Activated effector memory CD4-positive, alpha-beta T cell treated with anti-CD3 and anti-CD28 coated beads, Interleukin-2, amount 50 U/mL, for 16 hours (primary cell): ENCODE measurements at places on chromosomes 1 and 21.
A peak's percentile ranks its signal among the peaks of the same experiment; 100 is the strongest.

DNA sequence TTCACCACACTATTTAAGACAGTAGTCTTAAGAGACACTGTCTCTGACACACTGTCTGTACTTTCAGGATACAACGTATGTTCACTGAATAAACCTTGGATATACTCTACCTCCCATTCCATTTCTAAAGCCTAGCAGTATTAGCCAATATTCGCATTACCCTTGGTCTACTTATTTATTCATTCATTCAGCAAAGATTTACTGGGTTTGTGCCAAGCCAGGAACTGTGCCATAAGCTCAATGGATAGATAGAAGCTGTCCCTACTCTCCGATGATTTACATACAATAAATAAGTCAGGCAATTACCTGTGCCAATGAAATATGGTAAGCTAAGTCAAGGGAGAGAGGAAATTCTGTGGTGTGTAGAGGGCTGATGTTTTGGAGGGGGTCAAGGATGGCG lies 195.2 kb upstream of the RAB4A start:
- no peak for DNase-seq

- DNase-seq = no peak
These were observed 216.1 kb downstream of the PBX1 start for GRCh38 chr1:164774819-164775654.

- DNase-seq = no peak
These were observed 63.8 kb downstream of the TGFB2 start for GRCh38 chr1:218408942-218409341.

DNA sequence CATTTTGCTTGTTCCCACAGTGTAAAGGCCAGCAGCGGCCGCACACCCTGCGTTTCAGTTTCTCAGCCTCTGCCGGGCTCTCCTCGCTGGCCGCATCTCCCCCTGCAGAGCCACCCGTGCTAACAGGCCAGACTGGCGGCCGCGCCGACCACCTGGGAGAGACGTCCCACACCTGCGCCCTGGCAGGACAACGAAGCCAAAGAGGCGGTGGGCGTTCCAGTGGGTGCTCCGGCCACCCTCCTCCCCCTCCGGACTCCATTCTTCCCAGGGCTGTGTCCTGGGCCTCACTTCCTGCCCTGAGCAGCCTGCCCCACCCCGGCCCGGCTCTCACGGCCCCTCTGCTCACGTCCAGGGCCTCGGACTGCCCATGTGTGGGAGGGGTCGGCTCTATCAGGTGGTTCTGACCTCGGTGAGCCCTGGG lies 31.9 kb upstream of the SLC19A1 start:
- peak; percentile 31 for DNase-seq

DNA sequence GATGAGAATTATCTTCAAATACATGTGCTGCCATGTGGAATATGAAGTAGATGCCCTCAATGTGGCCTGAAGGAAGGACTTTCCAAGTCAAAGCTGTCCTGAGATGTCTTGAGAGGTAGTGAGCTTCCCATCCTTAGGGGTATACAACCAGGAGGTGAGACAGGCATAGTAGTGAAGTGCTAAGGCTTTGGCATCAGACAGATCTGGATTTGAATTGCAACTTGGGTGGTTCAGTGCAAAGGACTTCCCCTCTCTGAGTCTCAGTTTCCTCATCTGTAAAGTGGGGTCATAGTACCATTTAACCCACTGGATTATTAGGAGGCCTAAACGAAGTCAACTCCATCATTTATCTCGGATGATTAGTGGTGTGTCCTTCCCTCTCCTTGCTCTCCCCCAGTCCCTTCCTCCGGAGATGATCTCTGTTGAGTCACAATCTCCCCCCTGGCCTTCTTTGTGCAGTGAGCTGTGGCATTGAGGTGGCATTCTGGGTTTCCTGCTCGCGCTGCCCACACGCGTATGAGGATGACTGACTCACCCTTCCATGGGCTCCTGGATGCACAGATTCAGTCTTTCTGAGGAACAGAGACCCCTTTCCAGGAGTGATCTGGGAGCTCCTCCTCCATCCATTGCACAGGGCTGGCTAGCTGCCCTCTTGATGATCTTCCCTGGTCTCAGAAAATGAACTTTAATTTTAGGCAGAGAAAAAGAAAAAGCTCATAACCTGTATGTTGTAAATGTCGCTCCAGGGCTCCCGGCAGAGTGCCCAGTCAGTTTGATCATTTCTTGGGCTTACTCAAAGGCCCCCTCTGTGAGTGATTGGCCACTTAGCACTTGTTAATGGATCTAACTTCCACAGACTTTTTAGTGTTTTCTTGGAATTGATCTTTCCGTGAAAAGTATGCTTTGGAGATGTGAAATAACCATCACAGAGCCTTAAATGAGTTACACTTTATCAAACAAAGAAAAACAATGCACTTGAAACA lies 354.6 kb downstream of the PTPRU start:
- no peak for DNase-seq

DNA sequence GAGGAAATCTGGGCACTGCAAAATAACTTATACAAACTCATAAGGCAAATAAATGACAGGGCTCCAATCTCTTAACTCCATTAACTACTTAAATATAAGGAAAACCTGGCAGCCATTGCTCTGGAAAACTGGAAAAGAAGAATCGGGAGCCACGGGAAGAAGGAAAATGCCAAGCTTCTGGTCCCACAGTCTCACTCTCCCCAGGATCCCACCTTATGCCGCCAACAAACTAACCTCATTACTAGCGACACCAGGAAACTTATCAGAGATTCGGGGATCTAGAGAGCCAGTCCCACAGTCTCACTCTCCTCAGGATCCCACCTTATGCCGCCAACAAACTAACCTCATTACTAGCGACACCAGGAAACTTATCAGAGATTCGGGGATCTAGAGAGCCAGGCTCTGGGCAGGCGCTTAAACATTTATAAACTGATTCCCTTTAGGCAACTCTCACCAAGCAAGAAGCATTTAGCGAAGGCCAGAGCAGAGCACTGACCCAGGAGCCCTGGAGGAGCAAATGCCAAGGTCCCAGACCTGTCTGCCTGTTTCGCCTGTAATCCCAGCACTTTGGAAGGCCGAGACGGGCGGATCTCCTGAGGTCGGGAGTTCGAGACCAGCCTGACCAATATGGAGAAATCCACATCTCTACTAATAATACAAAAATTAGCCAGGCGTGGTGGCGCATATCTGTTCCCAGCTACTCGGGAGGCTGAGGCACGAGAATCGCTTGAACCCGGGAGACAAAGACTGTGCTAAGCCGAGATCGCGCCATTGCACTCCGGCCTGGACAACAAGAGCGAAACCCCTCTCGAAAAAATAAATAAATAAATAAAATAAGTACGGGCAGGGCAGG lies 720 bp downstream of the PSMB2 start:
- no peak for DNase-seq

DNA sequence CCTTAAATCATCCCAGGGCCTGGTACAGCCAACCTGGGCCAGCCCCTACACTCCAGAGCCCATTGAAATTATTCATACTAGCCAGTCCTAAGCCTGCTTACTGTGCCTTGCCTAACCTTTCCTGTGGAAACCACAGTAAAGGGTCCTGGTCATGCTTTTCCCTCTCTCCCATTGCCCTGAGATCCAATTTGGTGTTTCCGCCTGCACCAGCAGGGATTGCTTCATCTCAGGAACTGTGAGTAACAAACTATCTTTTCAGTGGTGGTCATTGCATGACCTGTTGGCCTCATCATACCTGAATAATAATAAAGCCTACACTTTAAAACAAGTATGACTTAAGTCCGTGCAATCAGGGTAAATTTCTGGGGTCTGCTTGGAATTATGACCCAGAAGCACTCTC lies 18.7 kb upstream of the GALNT2 start:
- no peak for DNase-seq

GRCh38 chr1:74478979-74479378 lies 33.4 kb downstream of the LRRC53 start:
- no peak for DNase-seq

DNA sequence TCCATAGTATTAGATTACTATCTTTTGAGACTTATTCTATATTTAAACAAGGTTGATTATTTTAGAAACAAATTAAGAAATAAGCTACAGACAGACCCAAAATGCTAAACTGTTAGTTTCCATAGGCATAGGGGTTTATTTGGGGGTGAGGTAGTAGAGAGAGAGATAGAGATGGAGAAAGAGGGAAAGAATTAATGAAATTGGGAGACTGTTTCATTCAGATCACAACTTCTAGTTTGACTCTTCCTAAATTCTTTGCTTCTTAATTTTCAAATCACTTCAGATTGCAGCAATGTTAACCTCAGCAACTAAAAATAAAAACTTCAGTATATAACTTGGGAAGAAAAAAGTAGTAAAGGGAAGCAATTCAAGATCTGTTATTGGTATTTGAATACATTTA lies 3.4 kb downstream of the JUN start:
- no peak for DNase-seq

DNA sequence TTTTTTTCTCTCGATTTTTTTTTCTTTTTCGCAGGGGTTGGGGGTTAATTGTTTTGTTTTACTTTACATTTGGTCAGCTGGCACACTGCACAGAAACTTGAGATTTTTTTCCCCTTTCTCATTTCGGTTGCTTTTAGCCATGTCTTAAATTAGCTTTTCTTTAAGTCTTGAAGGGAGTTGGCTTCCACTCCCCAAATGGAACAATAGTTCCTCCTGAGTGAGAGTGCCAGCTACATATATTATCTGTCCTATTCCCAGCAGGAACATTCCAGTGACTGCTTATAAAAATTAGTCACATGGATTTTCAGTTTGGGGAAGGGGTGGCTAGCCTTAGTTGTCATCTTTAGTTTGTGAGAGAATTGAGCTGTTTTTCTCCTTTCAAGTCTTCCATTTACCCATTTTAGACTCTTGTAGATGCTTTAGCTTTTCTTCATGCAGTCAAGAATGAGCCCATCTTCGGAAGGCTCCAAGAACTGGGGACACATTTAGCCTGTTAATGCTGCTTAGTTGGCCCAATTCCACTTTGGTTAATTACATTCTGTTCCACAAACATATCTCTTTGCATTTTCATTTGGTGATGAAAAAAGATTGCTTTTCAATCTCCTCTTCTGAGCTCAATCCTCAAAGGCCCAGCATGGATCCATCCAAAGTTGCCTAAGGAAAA lies 510.1 kb upstream of the CXADR start:
- no peak for DNase-seq

GRCh38 chr1:206655471-206655882 lies 20.1 kb downstream of the DYRK3 start:
- no peak for DNase-seq

DNA sequence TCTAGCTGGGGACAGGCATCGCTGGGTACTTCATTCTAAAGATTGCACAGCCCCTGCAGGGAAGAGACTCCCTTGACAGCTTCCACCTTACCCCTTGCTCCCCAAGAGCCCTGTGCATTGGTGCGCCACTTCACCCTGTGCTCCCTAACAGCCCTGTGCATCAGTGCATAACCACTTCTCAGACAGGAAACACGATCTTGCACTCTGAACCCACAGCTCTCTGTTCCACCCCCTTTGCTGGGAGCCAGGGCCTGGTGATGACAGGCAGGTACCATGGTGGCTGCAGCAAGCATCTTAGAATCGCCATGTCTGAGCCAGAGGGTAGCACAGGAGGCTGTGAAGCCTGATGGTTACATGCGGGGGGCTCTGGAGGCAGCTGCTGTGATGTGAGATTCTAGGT lies 5.0 kb downstream of the ALPL start:
- DNase-seq = no peak

- DNase-seq = no peak
These were observed 21.0 kb downstream of the ATF3 start for GRCh38 chr1:212629450-212630157.

GRCh38 chr1:191875994-191876393 lies 282.3 kb upstream of the RGS18 start:
- no peak for DNase-seq

GRCh38 chr1:36614991-36615390 lies 132.3 kb upstream of the CSF3R start:
- no peak for DNase-seq

- no peak for DNase-seq
These were observed 197.3 kb downstream of the FOXD2 start for GRCh38 chr1:47635111-47635510.

GRCh38 chr1:116972674-116973030 lies 28.9 kb upstream of the CD101 start:
- DNase-seq = no peak

GRCh38 chr1:22330092-22330759 lies 121.4 kb upstream of the ZBTB40 start:
- DNase-seq = no peak

DNA sequence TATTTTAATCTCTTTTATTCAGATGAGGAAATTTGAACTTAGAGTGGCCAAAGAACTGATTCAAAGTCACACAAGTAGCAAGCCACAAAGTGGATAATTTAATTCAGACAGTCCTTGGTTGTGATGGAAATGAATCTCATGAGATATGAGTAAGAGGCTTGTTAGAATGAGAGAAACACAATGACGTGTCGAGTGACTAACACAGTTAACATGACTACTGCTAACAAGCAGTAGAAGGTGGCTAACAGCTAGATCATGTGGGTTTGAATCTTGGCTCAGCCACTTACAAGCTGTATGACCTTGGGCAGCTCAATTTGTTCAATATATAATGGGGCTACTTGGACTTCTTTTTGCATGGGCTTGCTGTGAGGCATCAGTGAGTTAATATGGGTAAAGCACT lies 104.5 kb upstream of the LMO4 start:
- no peak for DNase-seq

DNA sequence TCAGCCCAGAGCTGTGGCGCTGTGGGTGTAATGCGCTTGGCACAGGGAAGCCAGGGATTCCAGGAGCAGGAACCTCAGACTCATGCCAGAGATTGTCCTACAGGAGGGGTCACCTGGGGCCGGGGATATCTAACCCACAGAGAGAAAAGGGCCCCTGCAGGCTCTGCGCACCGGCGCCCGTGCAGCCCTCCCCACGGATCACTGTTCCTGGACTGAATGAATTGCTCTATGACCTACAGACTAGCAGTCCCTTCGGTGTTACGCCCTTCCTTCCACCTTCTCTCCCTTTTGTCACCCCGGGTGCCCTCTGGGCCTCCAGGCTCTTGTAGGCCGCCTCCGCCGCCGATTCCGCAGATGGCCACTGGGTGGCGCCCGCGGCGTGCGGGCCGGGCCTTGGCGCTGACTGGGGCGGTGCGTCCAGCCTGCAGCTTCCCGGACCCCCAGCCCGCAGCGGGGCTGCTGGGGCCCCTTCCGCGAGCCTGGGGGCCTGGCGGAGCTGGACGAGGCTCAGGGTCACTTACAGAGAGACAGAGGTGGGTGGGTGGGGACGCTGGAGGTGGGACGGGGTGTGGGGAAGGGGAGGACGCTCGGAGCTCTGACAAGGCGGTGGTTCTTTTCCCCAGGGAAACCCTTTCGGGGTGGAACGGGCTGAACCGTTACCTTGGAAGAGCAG lies 101.3 kb downstream of the IER5 start:
- DNase-seq = peak; percentile 91

DNA sequence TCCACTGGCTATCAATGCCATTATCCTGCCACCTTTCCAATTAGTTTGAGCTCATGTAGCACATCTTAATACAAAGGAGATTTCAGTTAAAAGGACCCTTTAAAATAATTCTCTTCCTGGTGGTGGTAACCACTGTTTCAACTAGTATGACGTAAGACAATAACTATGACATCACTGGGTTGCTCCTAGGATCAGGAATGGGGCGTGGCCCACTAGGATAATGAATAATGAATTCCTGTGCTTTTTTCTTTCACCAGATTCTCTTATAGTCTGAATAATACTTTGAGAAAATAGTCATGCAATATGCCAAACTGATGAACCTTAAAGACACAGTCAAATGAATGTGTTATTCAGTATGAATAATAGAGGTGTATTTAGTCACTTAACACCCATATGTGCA lies 10.6 kb upstream of the KIFAP3 start:
- DNase-seq = no peak

GRCh38 chr1:87894062-87894461 lies 565.4 kb downstream of the LMO4 start:
- DNase-seq = no peak
